ENCODE measurements at places on chromosomes 7 and 10.

DNA sequence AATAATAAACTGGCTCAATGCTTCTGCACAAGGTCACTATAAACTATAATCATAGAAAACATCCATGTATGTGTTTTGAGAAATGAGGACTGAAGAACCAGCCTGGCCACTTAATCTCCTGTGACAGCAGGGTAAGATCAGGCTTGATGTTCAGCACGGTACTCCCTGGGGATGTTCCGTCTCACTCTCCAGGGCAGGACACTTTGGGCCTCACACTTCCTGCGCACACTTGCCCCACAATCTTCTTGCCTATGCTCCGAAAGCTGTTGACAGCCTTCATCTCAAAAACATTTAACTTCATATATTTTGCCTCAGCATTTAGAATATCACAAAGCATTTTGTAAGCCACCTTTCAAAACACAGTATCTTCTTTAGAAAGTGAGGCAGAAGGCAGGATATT, 92.7 kb downstream of the PARD3 start:
- no peak for DNase-seq

DNA sequence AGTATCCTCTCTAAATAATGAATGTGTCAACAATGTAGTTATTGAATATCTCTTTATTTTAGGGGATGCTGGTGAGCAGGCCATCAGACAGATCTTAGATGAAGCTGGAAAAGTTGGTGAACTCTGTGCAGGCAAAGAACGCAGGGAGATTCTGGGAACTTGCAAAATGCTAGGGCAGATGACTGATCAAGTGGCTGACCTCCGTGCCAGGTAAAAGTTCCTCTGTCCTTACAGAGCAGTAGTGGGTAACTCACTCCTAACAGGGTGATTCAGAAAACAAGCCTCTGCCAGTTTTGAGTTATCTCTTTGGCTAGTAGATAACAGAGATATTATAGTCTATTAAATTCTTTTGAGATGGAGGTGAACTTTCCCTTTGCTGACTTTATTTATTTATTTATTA, 67.3 kb downstream of the AP3M1 start:
- DNase-seq: no peak

GRCh38 chr10:128215733-128216132, 89.5 kb upstream of the MKI67 start:
- DNase-seq: no peak

GRCh38 chr7:40597517-40597916, 462.7 kb downstream of the SUGCT start:
- no peak for DNase-seq

DNA sequence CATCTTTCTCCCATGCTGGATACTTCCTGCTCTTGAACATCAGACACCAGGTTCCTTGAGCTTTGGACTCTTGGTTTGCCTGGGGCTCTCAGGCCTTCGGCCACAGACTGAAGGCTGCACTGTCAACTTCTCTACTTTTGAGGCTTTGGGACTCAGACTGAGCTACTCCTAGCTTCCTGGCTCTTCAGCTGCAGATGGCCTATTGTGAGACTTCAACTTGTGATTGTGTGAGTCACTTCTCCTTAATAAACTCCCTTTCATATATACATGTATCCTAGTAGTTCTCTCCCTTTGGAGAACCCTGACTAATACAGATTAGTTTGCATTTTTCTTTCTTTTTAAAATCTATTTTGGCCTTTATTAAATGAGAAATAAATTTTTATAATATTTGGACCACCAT, 276.2 kb upstream of the SEMA3C start:
- no peak for DNase-seq

DNA sequence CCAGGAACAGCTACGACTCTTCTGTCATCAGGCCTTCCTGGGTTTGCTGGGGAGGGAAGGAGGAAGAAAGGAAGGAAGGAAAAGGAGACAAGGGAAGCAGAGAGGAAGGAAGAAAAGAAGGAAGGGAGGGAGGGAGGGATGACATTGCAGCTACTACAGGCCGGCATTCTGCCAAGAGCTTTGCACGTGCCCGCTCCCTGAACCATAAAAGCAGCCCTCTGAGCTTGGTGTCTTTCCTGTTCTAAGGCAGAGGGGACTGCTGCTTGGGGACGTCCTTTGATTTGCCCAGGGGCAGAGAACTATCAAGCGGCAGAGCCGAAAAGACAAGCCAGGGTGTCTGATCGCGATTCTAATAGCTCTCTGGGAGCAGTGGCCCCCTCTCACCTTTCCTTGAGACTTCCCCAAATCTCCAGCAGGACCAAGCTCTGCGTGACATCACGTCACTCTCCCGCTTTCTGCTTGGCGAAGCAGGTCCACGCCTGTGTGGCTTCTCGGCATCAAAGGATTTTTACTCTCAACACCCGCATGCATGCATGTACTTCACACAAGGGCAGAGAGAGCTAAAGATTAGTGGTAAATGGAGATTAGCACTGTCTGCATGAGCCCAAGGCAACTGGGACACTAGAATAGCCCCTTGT, 167.8 kb upstream of the AUTS2 start:
- DNase-seq: no peak

- DNase-seq: no peak
Observed at GRCh38 chr10:110634527-110635209, 9.5 kb upstream of the RBM20 start.

- no peak for DNase-seq
Observed at GRCh38 chr10:23917251-23917840, 291.6 kb upstream of the KIAA1217 start.

GRCh38 chr10:70676511-70676910, 4.2 kb downstream of the ADAMTS14 start:
- no peak for DNase-seq

DNA sequence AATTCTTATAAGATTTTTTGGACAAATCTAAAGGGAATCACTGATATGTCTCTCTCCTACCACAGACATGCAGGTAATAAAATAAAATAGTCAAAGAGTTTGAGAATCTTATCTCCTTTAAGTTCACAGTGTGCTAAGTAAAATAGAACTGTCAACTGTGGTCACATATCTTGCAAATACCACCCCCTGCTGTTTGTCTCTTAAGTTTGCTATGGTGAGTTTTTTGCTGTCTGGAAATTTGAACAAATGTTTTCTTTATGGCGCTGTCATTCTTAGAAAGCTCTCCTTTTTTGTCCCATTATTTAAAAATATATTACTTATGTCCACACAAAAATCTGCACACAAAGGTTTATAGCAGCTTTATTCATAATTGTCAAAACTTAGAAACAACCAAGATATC, 19.6 kb downstream of the GIMAP5 start:
- DNase-seq: no peak

GRCh38 chr10:86960863-86961434, 2.5 kb downstream of the SNCG start:
- DNase-seq: no peak

DNA sequence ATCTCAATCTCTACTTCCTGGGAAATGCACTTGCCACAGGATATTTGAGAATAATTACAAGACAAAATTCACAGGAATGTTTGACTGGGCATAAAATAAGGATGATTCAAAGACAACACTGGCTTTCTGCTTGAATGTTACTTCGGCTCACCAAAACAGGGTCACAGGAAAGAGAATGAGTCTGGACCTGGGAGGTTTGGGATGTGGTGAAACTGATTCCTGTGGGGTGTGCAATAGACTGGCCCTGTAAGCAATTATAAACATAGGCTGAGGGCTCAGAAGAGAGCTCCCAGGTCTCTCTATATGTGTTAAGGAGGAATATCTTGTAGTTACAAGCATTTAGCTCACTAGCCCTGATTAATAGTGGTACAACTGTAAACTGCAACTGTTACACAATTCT, 613.9 kb upstream of the CELF2 start:
- DNase-seq: no peak

- DNase-seq: no peak
Observed at GRCh38 chr7:29375641-29376562, 181.3 kb downstream of the CHN2 start.

DNA sequence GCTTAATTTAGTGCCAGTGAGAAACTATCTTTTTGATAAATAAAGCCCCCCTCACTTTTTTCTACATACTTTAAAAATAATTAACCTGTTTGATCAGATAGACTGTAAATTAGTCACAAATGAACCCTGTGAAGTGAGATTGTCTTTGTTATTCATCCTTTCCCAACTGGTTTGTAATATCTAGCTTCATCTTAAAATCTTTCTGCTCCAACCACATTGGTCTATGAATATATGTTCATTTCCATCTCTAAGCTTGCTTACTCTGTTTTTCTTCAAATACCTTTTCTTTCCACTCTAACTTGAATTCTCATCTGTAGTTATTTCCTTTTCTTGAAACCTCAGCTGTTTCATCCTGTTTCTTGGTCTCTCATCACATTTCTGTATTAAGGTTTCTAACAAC, 12.1 kb downstream of the MARCHF5 start:
- DNase-seq: no peak

- no peak for DNase-seq
Observed at GRCh38 chr7:68288144-68288593, 1291.5 kb downstream of the TYW1 start.

- DNase-seq: no peak
Observed at GRCh38 chr7:98755138-98755898, 114.5 kb downstream of the TMEM130 start.

- no peak for DNase-seq
Observed at GRCh38 chr7:74617180-74617744, 40.3 kb upstream of the GTF2I start.

DNA sequence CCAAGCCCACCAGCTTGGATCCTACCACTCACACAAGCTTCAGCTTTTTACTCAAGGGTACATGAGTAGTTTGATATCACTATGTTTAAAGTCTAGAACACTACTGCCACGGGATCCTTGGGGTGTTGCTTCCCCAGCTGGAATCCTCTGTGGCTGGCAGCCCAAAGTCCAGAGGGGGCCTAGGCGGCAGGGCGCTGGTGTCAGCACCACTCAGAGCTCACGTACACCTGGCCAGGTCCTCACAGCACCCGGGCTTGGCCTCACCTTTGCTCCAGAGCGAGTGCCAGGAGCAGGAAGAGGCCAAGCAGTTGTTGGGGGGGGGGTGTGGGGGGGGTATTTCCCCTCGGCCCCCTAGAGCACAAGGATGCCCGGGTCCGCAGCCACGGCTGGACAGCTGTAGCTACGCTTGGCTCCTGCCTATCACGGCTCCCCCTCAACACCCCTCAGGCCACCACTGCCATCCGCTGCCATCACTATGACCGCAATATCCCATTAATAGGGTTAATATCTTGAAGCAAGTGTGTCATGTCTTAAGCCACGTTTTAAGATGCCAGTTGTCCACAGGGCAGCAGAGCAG, 17.0 kb downstream of the ZDHHC6 start:
- DNase-seq: no peak

DNA sequence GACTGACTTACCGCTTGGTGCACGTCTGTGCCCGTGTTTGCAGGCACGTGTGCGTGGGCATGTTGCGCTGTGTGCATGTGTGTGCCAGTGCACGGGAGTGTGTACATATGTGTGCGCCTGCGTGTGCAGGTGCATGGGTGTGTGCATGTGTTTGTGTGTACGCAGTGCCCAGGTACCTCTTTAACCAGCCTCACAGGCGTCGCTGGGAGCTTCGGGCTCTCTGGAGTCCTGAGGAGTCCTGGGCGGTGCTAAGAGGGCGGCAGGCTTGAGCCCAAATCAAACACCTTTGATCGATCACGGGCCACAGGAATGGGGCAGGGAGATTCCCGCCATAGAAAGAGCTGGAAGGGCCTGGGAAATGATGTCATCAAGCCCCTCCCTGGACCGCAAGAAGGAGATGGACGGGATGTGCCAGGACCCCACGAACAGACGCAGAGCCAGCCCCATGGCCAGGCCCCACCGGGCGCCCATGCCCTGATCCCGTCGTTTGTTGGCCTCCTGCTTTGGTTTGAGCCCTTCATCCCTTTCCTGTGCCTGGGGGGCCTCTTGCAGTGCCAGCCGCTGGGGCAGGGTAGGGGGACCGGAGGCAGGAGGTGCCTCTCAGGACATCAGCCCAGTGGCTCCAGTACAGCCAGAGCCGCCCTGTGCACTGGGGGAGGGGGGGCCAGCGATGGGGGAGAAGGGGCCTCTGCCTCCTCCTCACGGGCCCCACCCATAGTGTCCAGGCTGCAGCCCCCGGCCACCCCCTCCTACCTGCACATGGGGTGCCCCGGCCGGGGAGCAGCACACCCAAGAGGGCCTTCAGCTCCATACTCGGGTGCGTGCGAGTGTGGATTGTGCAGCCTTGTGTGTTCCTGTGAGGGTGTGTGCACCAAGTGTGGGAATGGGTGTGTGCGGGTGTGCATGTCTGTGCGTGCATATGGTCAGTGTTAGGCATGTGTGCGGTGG, 5.8 kb downstream of the KNDC1 start:
- no peak for DNase-seq

DNA sequence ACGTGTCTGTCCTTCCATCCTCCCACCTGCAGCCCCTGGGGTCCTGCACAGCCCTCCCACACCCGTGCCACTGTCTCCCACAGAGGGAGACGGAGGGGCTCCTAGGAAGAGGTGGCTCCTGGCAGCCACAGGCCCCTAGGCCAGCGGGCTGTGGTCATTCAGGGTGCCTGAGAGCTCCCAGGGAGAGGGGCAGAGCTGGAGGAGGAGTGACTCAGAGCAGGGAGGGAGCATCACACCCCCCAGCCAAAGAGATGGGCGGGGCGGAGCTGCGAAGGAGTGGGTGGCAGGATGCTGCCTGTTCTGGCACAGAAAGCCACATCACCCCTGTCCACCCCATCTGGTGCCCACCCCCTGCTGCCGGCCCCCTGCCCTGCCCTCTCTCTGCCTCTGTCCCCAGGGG, 50.5 kb downstream of the STK32C start:
- DNase-seq: no peak

DNA sequence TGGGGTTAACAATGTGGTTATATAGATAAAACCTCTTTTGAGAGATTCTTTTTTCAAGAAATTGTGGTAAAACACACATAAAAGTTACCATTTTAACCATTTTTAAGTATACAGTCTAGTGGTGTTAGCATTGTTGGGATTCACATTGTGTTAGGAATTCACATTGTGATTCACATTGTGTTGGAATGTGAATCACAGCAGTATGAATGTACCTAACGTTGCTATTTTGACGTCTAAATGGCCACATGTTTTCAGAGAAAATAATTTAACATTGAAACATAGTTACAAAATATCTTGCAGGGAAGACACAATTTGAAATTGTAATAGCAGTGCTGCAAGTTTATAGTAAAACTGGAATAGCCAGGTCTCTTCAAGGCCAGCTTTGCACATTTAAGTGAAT, 129.0 kb downstream of the BICC1 start:
- no peak for DNase-seq

- no peak for DNase-seq
Observed at GRCh38 chr7:115087437-115087836, 165.5 kb downstream of the MDFIC start.
